ENCODE measurements at places on chromosomes 5 and 9.
A peak's percentile ranks its signal among the peaks of the same experiment; 100 is the strongest.

GRCh38 chr5:158599157-158599556 lies 500.6 kb downstream of the EBF1 start:
- DNase-seq = peak; percentile 53

- DNase-seq = no peak
These were observed 47.8 kb downstream of the RNF145 start for GRCh38 chr5:159161361-159162214.

- DNase-seq = no peak
These were observed 10.5 kb upstream of the ARAP3 start for GRCh38 chr5:141692533-141692888.

- DNase-seq = peak; percentile 22
These were observed 27.3 kb downstream of the ANP32B start for GRCh38 chr9:98010445-98010844.

Data from non-pigmented ciliary epithelial cell (primary cell).